HT1080 (cell line): ENCODE measurements at places on chromosomes 13 and 19.

- no peak for DNase-seq
Measured at GRCh38 chr13:36323951-36324566, 22.1 kb downstream of the SPART start.

DNA sequence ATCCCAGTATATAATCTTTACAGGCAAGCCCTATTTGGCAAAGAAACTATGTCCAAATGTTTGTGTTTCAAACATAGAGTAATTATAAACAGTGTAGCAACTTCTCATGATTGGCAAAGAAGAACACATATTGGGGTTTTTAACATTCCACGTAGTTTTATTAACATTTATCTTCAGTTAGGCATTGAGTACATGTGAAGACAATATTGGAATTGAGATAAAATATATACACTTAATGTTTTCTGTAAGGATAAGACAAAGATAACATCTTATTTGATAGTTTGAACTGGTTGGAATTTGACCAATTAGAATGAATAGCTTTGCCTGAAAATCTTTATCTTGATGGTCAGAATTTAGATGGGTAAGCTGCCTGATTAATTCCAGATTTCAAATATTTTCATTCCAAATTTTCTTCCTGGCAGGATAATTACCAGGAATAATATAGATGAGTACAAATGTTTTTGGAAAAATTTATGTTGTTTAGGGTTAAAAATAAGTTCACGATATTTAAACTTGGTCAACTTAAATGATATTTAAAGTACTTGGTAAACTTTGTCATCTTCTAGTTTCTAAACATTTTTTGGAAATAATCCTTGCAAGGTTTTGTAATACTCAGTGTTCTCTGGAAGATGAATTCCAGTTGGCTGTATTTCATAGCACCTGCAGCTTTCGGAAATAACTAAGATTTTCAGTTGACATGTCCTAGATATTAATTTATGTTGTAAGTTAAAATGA lies 536.5 kb upstream of the SPRY2 start:
- DNase-seq = no peak

DNA sequence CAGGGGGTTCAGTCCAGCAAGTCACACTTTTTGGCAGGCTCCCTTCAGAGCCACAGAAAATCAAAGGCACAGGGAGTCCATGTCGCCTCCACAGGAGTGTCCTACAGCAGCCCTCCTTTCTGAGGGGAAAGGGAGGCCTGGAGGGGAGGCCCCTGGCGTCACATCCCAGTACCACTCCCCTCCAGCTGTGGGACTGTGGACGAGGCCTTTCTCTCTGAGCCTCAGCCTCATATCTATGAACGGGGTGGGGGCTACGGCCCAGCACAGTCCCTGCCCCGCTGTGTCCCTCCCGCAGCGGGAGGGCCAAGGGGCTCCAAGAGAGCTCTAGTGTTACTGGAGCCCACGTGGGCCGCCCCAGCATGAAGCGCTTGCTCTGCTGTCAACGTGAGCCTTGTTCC lies 23.8 kb downstream of the PEPD start:
- no peak for DNase-seq

DNA sequence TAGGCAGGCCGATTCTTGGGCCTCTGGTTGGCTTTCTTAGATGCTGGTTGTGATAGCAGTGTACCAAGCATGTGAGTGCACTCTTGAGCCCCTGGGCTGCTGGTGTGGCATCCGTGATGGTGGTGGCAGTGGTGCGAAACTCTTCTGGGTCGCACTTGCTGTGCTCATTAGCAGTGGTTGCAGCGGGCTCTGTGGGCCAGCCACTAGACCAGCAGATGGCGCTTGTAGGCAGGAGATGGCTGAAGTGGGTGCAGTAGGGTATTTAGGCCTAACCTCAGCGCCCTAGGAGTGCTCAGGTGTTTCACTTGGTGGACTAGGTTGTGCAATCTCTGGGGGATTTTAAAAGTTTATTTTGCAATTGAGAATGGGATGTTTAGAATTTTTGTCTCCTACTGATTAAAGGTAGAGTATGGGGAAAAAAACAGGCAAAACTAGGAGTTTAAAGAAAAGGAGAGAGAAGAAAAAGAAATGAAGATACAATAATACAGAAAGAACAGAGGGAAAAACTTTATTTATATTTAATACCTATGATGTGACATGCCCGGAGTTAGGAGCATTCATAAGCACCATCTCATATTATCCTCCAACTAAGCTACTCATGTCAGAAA lies 4.3 kb upstream of the ZNF17 start:
- peak; percentile 50 for DNase-seq

DNA sequence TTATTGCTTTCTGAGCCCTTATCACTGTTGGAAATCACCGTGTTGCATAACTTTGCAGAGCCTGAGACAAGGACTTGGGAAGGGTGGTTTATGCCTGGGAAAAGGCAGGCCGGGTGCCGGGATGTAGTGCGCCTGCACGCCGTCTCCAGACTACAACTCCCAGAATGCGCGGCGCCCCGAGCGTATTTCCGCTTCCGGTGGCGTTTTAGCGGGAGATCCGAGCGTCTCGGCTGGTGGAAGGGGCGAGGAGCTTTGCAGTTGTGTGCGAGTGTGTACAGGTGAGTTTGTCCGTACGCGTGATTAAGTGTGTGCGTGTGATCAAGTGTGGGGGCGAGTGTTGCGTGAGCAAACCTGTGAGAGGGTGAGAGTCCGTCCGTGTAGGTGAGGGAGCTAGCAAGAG lies 75.4 kb downstream of the PEG3 start:
- peak; percentile 11 for DNase-seq

DNA sequence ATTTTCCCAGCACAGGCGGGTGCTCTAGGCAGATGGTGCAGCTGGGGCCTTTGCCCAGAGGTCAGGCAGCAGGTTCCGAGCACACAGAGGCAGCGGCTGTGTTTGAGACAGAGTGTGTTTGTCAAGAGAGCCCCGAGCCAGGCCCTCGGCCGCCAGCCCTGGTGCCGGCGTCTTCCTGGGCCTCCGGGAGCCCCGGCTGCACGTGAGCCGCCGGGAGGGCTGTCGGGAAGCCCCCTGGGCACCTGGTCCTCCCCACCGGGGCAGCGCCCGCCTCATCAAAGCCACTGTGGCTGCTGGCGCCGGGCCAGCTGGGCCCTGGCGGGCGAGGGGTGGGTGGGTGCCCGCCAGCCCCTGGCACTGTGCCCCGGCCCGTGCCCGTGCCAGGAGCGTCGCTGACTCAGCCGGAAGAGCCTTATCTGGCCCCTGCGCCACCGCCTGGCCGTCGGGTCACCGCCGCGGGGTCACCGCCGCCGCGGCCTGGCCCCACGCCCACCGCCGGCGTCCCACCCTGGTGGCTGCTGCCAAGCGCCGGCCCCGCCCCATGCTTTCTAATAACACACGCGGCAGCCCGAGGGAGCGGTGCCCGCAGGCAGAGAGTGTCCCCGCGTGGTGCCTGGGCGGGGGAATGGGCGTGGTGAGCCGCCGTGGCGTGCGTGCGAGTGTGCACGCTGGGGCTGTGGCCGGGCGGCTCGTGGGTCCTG lies 14.9 kb downstream of the ARID3A start:
- peak; percentile 73 for DNase-seq

- DNase-seq = no peak
Measured at GRCh38 chr13:79919091-79919490, 421.8 kb downstream of the SPRY2 start.

- no peak for DNase-seq
Measured at GRCh38 chr19:7527516-7528191, 5.2 kb downstream of the MCOLN1 start.

- DNase-seq = no peak
Measured at GRCh38 chr19:42131149-42132029, 857 bp downstream of the POU2F2 start.

- peak; percentile 58 for DNase-seq
Measured at GRCh38 chr13:40271931-40272775, 394.3 kb downstream of the FOXO1 start.

- DNase-seq = peak; percentile 85
Measured at GRCh38 chr13:51764184-51765141, 39.5 kb downstream of the DHRS12 start.

- DNase-seq = peak; percentile 26
Measured at GRCh38 chr13:74204602-74205312, 70.6 kb upstream of the KLF12 start.

DNA sequence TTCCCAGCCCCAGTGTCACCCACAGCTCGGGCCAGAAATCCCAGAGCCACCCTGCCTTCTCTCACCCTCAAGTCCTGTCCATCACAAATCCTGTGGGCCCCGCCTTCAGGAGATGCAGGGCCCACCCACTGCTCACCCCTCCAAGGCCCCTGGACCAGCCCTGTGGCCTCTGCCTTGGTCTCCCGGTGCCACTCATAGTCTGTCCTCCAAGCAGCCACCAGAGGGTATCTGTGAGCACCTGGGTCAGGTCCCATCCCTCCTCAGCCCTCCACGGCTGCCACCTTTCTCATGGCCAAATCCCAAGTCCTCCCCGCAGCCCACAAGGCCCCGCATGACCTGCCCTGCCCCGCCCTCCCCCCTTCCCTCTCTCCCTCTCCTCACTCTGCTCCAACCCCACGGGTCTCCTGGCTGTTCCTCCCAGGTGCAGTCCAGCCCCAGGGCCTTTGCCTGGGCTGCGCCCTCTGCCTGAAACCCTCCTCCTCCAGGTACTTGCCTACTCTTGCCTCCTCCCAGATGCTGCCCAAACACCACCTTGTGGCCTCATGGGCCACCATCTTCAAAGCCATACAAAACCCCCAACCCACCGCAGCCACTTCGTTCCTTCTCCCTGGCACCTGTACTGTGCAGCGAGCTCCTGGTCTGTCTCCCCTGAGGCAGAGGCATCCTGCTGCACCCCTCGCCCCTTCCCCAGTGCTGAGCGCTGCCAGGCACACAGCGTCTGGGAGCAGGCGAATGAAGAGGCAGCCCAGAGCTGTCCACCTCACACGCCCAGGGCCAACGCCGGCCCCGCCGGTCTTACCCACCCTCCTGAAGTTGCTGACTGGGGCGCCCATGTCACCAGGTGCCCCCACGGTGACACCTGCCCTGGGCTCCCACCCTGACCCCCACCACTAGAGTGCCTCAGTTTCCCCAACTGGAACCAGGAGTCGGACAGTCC lies 13.2 kb upstream of the UQCR11 start:
- peak; percentile 21 for DNase-seq

GRCh38 chr13:85806553-85807175 lies 7.4 kb upstream of the SLITRK6 start:
- DNase-seq = peak; percentile 34

DNA sequence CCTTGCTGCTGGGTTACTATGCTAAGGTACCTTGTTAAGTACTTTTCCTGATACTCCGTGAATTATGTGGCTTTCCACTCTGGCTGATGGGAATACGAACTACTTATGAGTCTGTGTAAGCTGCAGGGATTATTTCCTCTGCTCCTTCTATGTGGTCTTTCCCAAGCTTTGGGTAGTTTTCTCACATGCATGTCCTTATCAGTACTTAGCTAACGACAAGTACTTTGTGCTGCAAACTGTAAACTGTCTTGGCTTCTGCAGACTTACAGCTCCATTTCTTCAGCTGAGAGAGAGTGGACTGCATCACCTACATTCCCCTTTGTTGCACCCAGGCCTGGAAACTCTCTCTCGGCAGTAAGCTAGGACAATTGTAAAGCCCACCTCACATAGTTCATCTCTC lies 76.6 kb downstream of the FGF9 start:
- no peak for DNase-seq

- peak; percentile 69 for DNase-seq
Measured at GRCh38 chr13:24178847-24179485, 18.4 kb downstream of the SPATA13 start.

DNA sequence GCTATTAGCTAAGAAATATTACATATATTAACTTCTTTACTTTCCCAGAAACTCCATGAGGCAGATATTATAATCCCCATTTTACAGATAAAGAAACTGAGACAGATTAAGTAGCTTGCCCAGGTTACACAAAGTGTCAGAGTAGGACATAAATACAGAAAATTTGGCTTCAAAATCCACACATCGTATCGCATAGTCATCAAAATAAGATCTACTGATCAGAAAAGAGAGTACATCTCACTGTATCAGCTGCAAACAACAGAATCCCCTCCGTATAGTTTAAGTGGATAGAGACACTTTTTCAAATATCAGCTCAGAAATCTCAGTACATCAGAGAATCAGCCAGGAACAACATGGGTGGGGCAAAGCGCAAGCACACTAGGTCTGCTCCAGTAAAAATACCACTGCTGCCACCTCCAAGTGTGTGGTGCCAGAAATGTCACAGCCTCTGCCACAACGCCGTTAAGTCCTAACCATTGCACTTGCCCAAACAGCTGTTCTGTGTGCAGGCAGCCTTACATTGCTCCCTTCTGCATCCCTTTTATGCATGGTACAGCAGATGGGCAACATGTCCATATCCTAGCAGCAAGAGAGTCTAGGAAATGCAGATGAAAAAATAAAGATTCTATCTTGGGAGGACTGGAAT lies 204.8 kb downstream of the KLF12 start:
- DNase-seq = no peak

DNA sequence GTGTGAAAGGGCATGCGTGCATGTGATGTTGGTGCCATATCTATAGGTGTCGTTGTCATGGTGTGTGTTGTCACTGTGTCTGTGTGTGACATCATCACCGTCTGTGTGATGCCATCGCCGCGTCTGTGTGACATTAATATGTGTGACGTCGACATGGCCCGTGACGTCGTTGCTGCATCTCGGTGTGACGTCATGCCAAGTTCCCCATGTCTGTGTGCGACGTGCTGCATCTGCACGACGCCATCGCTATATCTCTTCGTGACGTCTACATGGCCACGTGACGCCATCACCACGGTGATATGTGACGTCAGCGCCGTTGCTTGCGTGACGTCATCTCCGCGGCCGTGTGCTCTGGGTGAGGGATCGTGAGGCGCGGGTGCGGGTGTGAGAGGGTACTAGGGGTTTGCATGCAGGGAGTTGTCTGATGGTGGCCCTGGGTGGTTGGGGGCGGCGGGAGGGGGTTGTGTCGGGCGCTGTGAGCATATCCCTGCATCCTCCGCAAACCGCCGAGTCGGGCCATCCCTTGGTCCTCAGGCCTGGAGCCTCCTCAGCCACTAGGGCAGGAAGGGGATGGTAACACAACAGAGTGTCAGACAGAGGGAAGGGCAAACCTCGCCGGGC lies 14.6 kb downstream of the GTPBP3 start:
- DNase-seq = no peak

GRCh38 chr19:39686739-39687138 lies 17.5 kb upstream of the LGALS14 start:
- DNase-seq = no peak

- no peak for DNase-seq
Measured at GRCh38 chr13:48570216-48570828, 37.4 kb upstream of the RCBTB2 start.
